ENCODE measurements at places on chromosomes 5 and 9. TPM values are rescaled to one million over a fixed set of nuclear protein-coding genes. Genes with fewer than 3 reads are reported as not detected.

- no peak for DNase-seq
- H3K4me1 ChIP-seq = peaks cover 37% of the 10 kb centered on the region
- no peaks in the 10 kb centered on the region for H3K27me3 ChIP-seq
- H3K4me3 ChIP-seq = peak overlapping the region; percentile 54
These were observed 1.3 kb downstream of the GPSM1 start for GRCh38 chr9:136328622-136329041.

DNA sequence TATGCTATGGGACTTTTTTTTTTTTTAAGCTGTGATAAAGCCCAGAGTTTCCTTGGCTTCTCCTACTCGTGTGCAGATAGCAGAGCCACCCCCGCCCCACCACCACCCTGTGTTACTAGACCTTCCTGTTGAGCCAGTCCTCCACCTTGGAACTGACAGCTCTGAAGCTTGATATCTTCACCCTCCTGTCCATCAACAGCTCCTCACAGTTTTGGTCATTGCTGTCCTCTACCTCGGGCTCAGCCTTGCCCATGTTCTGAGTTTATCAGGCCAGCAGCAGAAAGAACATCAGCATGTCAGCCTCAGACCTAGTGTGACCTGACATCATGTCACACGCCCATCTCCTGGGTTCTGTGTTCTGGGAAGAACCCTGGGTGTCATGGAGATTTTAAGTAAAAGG, 167.1 kb upstream of the RAI14 start:
- no peak for DNase-seq
- H3K4me1 ChIP-seq = peaks cover 18% of the 10 kb centered on the region
- no peak overlapping the region for H3K27ac ChIP-seq

- peaks cover 18% of the 10 kb centered on the region for H3K4me1 ChIP-seq
- no peak overlapping the region for H3K4me3 ChIP-seq
- H3K27ac ChIP-seq = no peak overlapping the region
- H3K27me3 ChIP-seq = no peaks in the 10 kb centered on the region
- no peaks in the 10 kb centered on the region for H3K36me3 ChIP-seq
- DNase-seq = no peak
These were observed 57.7 kb upstream of the KLF4 start for GRCh38 chr9:107547303-107547702.

DNA sequence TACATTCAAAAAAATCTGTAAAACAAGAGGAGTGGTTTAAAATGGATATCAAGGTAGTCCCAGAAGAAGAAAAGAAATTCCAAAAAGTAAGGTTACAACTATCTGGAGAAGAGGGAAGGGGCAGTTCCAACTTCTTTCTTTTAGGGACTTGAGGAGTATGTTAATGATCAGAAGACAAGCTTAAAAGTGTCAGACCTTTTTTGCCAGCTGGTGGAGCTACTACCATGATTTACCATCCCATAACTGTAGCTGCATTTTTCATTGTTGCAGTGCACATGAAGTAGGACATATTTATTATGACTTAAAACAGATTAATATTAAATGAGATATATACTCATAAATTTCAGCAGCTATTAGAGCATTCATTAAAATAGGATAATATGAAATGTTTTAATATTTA, 158.5 kb upstream of the RGS7BP start:
- H3K4me1 ChIP-seq = no peaks in the 10 kb centered on the region
- no peaks in the 10 kb centered on the region for H3K36me3 ChIP-seq
- no peaks in the 10 kb centered on the region for H3K27me3 ChIP-seq
- DNase-seq = peak; percentile 2

DNA sequence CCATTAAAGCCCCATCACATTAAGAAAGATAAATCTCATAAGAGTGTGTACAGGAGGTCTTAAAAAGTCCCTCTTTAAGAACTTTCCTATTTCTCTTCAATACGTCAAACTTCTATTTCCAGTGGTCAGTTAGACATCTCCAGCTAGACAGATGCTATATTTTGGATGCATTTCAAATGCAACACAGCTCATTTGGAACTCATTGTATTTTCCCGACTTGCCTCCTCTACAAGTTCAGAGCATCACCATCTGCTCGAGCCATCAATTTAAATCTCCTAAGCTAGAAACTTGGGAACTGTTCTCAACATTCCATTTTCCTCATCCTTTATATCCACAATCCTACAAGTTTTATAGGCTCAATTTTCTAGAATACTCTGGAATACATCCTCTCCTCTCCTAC, 3.2 kb upstream of the UHRF2 start:
- H3K36me3 ChIP-seq = no peaks in the 10 kb centered on the region
- peaks cover 6% of the 10 kb centered on the region for H3K4me1 ChIP-seq
- no peak overlapping the region for H3K27ac ChIP-seq
- no peaks in the 10 kb centered on the region for H3K27me3 ChIP-seq
- DNase-seq = no peak
- H3K4me3 ChIP-seq = no peak overlapping the region

ANXA1 gene
- 563 TPM for total RNA-seq

DNA sequence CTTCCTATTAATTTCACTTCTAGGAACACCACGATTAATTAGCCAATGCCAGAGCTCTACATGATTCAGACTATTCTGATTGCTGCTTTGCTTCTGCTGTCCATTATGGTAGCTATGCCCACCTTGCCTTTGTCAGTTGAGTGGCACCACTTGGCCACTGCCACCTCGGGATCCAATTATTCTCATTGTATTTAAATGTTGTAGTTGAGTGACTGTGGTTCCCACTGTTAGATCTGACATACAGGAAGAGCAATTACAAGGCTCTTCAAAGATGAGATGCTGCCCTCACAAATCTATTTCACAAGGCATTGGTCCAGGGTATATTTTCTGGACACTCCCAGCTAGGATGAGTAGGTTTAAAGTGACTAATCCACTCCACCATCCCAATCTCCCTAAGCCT, 864.5 kb upstream of the EDIL3 start:
- H3K4me1 ChIP-seq = no peaks in the 10 kb centered on the region
- no peak overlapping the region for H3K4me3 ChIP-seq
- H3K27ac ChIP-seq = no peak overlapping the region
- H3K36me3 ChIP-seq = no peaks in the 10 kb centered on the region

DPYSL3 gene
- total RNA-seq = 64.3 TPM

TAF11L10 gene
- total RNA-seq = not detected

- no peaks in the 10 kb centered on the region for H3K27me3 ChIP-seq
- no peak overlapping the region for H3K27ac ChIP-seq
- no peak overlapping the region for H3K4me3 ChIP-seq
- peaks cover 4% of the 10 kb centered on the region for H3K4me1 ChIP-seq
These were observed 82.6 kb downstream of the GLDC start for GRCh38 chr9:6562871-6563430.

GRCh38 chr9:132575005-132575609, 7.3 kb upstream of the BARHL1 start:
- no peaks in the 10 kb centered on the region for H3K36me3 ChIP-seq
- no peak overlapping the region for H3K4me3 ChIP-seq
- no peak overlapping the region for H3K27ac ChIP-seq
- peaks cover 35% of the 10 kb centered on the region for H3K27me3 ChIP-seq
- H3K4me1 ChIP-seq = no peaks in the 10 kb centered on the region

GRCh38 chr5:122415030-122415800, 103.2 kb downstream of the SNCAIP start:
- H3K4me3 ChIP-seq = no peak overlapping the region
- no peak overlapping the region for H3K27ac ChIP-seq
- no peaks in the 10 kb centered on the region for H3K27me3 ChIP-seq

PCDHGA9 gene
- total RNA-seq = 4.6 TPM

MXD3 gene
- 10.8 TPM for total RNA-seq

DNA sequence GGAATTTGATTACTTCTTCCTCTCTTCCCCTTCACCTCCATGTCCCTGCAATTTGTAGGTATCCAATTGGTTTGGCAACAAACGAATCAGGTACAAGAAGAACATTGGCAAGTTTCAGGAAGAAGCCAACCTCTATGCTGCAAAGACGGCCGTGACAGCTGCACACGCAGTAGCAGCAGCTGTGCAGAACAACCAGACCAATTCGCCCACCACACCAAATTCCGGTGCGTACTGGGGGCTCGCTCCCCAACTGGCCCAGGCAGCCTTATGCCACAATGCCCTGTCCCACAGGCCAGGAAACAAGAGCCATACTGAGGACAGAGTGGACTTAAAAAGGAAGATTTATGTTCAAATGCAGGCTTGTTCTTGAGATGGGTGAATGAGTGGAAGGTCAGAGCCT, 213.5 kb downstream of the PBX3 start:
- DNase-seq = no peak
- no peaks in the 10 kb centered on the region for H3K4me1 ChIP-seq
- no peak overlapping the region for H3K27ac ChIP-seq
- H3K36me3 ChIP-seq = peaks cover 30% of the 10 kb centered on the region
- H3K27me3 ChIP-seq = no peaks in the 10 kb centered on the region

- no peak for DNase-seq
- H3K27ac ChIP-seq = no peak overlapping the region
- H3K36me3 ChIP-seq = no peaks in the 10 kb centered on the region
These were observed 51.4 kb downstream of the RFK start for GRCh38 chr9:76342858-76343257.
